Stomach (tissue), 19 donors: ENCODE measurements at places on chromosomes 16 and 17. TPM values are rescaled to one million over a fixed set of nuclear protein-coding genes. Genes with fewer than 3 reads are reported as not detected.

CD7 gene
- not detected for total RNA-seq

PPL gene
- total RNA-seq = 98.8 TPM

CCL14 gene
- total RNA-seq = 2.2 TPM

FUS gene
- total RNA-seq = 60.3 TPM

LGALS9C gene
- not detected for total RNA-seq

C1QTNF1 gene
- 7.5 TPM for total RNA-seq

SLC5A11 gene
- not detected for total RNA-seq

SYCE1L gene
- total RNA-seq = not detected

DNA sequence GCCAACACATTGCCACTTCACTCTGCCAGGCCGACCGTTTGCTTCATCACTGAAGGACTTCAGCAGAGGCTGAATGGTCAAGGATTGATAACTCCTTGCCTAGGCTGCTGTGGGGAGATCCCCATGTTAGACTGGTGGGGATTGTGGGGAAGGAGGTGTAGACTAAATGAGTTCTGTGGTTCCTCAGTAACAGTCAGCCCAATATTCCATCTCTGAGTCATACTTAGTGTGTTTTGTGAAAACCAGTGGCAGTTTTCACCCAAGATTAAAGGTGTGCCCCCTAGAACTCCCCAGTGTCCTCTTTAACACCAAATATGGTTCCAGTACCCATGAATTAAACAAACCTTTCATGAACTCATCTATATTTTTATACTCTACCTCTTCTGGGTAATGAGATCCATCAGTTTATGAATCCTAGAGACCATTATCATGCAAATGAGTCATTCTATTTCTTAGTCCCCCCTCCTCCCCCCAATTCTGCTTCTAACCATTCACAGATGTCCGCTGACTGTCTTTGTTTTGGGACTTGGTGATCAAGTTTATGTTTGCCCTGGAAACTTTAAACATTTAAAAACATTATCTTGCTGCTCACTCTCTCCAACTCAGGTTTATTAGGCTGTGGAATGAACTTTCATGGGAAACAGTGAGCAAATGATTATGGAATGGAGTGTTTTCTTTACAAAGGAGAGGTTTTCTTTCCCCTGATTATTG, 66.8 kb upstream of the GAS7 start:
- H3K27ac ChIP-seq = no peak overlapping the region
- H3K4me3 ChIP-seq = no peak overlapping the region
- H3K27me3 ChIP-seq = no peaks in the 10 kb centered on the region
- no peaks in the 10 kb centered on the region for H3K4me1 ChIP-seq
- H3K36me3 ChIP-seq = no peaks in the 10 kb centered on the region

GRCh38 chr17:71071837-71072236, 902.5 kb downstream of the KCNJ2 start:
- no peaks in the 10 kb centered on the region for H3K4me1 ChIP-seq
- H3K4me3 ChIP-seq = no peak overlapping the region
- no peak for DNase-seq
- no peak overlapping the region for H3K27ac ChIP-seq
- no peaks in the 10 kb centered on the region for H3K36me3 ChIP-seq

DNA sequence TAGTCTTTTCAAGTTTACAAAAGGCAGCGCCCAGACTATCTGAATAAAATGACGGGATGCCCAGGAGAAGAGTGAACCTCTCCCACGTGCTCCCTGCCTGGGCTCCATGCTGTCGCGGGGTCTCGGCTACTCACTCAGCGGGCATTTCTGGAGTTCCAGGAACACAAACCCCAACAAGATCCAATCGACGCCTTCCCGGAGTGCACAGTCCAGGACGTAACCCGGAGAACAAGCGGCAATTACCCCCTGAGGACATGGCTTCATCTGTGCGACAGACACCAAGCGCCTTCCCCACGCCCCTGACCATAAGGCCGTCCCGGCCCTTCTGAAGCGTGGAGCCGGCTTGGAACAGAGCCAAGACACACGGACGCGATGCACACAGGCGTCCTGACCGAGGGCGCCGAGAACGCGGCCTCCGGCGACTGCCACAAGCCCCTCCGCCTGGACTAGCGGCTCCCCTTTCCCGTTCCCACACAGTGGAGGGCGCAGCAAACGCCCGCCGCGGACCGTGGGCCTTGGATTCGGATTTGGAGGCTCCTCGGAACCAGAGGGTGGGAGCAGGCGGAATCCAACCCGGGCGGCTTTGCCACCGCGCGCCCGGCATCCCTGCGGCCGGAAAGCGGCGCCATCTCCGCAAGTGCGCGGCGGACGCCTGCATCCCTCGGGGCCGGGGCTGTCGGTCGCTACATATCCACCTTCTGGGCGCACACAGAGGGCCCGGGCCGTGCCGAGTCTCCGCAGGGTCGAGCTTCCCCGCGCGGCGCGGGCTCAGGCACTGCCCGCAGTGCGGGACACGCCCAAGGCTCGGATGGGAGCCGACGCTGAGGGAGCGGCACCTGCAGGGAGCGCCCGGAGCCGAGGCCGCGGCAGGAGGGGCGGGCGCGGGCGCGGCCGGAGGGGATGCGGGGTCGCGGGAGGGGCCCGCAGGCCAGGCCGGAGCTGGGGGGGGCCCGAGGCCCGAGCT, 725 bp downstream of the ABCA3 start:
- H3K4me3 ChIP-seq = peak overlapping the region; percentile 93
- H3K36me3 ChIP-seq = no peaks in the 10 kb centered on the region
- DNase-seq = peak; percentile 58
- H3K4me1 ChIP-seq = peaks cover 24% of the 10 kb centered on the region
- H3K27ac ChIP-seq = peak overlapping the region; percentile 26

DNA sequence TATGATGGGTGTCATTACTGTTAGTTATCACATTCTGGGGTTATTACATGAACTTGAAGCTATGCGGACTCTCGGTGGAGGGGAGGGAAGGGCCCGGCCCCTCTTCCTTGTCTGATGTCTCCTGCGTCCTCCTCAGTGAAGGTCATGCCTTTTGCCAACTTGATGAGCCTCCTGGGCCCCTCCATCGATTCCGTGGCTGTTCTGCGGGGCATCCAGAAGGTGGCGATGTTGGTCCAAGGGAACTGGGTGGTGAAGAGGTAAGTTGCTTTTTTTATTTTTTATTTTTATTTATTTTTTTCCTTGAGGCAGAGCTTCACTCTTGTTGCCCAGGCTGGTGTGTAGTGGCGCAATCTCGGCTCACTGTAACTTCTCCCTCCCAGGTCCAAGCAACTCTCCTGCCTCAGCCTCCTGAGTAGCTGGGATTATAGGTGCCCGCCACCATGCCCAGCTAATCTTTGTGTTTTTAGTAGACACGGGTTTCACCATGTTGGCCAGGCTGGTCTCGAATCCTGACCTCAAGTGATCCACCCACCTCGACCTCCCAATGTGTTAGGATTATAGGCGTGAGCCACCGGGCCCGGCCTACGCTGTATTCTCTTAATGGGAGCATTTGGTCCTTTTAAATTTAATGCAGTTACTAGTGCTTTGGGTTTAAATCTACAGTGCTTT, 21.6 kb downstream of the POLR3E start:
- peak; percentile 39 for DNase-seq
- H3K4me3 ChIP-seq = no peak overlapping the region

DNA sequence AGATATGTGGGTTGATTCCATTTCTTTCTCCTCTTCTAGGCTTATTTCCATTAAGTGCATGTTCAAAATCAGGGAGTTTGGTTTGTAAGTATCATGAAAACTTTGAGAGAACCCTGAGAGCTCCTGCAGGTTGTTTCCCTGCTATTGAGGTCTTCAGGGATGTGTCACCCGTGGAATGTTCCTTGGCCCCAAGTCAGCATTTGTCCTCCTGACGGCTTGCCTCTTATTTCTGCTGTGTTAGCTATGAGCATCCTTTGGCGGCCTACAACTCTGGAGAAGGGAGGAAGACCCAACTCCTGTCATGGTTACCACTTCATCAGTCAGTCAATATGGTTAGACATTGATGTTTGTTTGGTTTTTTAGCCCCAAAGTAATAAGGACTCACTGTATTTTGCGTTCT, 180.8 kb downstream of the FTO start:
- H3K27me3 ChIP-seq = no peaks in the 10 kb centered on the region
- H3K4me1 ChIP-seq = no peaks in the 10 kb centered on the region
- no peak for DNase-seq

GRCh38 chr16:14056970-14057369, 14.1 kb upstream of the MRTFB start:
- H3K4me1 ChIP-seq = no peaks in the 10 kb centered on the region
- DNase-seq = no peak
- H3K4me3 ChIP-seq = no peak overlapping the region
- H3K27ac ChIP-seq = peak overlapping the region; percentile 39
- H3K27me3 ChIP-seq = no peaks in the 10 kb centered on the region
- no peaks in the 10 kb centered on the region for H3K36me3 ChIP-seq

GRCh38 chr17:1234455-1234854, 35.8 kb upstream of the BHLHA9 start:
- DNase-seq = no peak
- H3K27ac ChIP-seq = no peak overlapping the region
- peaks cover 17% of the 10 kb centered on the region for H3K4me1 ChIP-seq
- no peaks in the 10 kb centered on the region for H3K36me3 ChIP-seq
- peaks cover 42% of the 10 kb centered on the region for H3K27me3 ChIP-seq

DNA sequence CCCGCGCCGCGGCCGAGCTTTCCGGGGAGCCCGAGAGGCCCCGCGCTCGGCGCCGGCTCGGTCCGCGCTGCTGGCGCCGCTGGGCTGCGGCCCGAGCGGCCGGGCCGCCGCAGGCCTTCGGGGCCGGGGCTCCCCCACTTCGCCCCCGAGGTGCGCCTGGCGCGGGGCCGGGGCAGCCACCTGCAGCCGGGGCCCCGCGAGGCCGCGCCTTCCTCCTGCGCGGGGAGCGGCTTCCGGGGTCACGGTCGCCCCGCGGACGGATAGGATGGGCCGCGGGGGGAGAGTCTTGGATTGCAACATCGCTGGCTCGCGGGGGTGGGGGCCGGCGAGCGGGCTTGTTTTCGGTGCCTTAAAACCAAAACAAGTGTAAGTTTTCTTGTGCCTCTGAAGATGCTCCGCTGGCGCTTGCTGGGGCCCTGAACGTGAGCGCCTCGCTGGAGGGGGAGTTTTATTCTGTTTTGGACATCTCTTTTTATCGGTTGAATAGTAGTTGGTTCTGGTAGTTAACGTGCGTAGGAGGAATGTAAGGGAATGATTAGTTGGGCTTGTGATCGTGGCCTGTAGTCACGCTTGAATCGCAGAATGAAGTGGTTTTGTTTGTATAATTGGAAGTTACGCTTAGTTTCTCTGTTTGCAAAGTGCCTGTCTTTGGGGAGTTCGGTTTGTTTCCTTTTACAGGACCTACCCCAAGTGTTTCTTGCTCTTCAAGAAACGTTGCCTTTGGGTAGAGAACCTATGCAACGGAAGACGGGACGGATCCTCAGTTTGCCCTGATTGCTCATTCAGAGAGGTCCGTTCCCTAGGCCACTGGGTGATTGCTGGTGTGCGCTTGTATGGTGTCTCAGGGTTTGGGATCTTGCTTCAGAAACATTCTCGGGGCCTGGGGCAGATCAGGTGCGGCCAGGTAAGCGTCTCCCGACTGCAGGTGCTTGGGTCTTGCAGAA, 724 bp downstream of the UBE2I start:
- no peaks in the 10 kb centered on the region for H3K27me3 ChIP-seq
- peak; percentile 50 for DNase-seq
- peaks cover 14% of the 10 kb centered on the region for H3K36me3 ChIP-seq

- no peak overlapping the region for H3K27ac ChIP-seq
- peaks cover 32% of the 10 kb centered on the region for H3K36me3 ChIP-seq
- H3K4me3 ChIP-seq = no peak overlapping the region
- no peak for DNase-seq
Observed at GRCh38 chr17:19308398-19308797, 54.1 kb downstream of the B9D1 start.

DNA sequence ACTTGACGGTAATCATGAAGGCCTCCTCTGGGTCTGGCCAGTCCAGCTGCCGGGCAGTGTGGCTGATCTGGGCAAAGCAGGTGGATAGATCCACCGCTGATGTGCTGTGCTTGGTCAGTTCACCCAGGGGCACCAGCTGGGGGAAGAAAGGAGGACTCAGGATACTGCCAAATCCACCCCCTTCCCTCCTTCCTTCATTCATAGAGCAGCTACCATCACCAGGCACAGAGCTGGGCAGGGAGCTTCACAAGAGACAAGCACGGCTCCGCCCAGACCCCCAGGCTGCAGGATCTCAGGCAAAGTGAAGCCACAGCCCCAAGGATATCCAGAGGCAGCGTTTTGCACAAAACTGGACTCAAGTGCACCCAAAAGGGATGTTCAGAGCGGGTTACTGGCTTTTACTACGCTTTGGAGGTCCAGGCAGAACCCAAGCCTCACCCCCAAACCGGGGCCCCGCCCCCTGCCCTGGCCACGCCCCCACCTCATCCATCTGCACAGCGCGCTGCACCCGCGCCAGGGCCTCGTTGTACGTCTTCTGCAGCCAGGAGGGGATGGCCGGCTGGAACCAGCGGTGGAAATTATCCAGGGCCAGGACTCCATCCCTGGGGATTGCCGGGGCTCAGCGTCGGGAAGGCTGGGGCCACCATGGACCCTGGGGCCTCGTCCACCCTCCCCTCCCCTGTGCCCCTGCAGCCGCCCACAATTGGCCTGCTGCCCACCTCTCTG, 9.1 kb downstream of the UNC13D start:
- H3K27ac ChIP-seq = no peak overlapping the region
- H3K4me1 ChIP-seq = peaks cover 9% of the 10 kb centered on the region
- no peaks in the 10 kb centered on the region for H3K27me3 ChIP-seq

- no peak for DNase-seq
- H3K4me1 ChIP-seq = peaks cover 28% of the 10 kb centered on the region
- no peaks in the 10 kb centered on the region for H3K27me3 ChIP-seq
Observed at GRCh38 chr17:57553991-57554825, 190.9 kb downstream of the CCDC182 start.

GRCh38 chr17:40072735-40073346, 10.1 kb downstream of the THRA start:
- peak overlapping the region; percentile 98 for H3K27ac ChIP-seq
- H3K27me3 ChIP-seq = no peaks in the 10 kb centered on the region

GRCh38 chr17:75059369-75060345, 12.6 kb downstream of the KCTD2 start:
- peak; percentile 75 for DNase-seq
- H3K4me1 ChIP-seq = peaks cover 12% of the 10 kb centered on the region
- H3K36me3 ChIP-seq = peaks cover 85% of the 10 kb centered on the region
- H3K27me3 ChIP-seq = no peaks in the 10 kb centered on the region
- no peak overlapping the region for H3K4me3 ChIP-seq
